ENCODE measurements at places on chromosomes 6 and 20. TPM values are rescaled to one million over a fixed set of nuclear protein-coding genes. Genes with fewer than 3 reads are reported as not detected.
A peak's percentile ranks its signal among the peaks of the same experiment; 100 is the strongest.

- no peak for DNase-seq
- H3K4me3 ChIP-seq, result no peak overlapping the region
- no peak overlapping the region for H3K27ac ChIP-seq
- H3K27me3 ChIP-seq, result no peaks in the 10 kb centered on the region
- H3K4me1 ChIP-seq, result no peaks in the 10 kb centered on the region
These were observed 377.0 kb downstream of the CDH4 start for GRCh38 chr20:61628901-61629601.

The WFDC2 gene
- 7.8 TPM for polyA plus RNA-seq

DNA sequence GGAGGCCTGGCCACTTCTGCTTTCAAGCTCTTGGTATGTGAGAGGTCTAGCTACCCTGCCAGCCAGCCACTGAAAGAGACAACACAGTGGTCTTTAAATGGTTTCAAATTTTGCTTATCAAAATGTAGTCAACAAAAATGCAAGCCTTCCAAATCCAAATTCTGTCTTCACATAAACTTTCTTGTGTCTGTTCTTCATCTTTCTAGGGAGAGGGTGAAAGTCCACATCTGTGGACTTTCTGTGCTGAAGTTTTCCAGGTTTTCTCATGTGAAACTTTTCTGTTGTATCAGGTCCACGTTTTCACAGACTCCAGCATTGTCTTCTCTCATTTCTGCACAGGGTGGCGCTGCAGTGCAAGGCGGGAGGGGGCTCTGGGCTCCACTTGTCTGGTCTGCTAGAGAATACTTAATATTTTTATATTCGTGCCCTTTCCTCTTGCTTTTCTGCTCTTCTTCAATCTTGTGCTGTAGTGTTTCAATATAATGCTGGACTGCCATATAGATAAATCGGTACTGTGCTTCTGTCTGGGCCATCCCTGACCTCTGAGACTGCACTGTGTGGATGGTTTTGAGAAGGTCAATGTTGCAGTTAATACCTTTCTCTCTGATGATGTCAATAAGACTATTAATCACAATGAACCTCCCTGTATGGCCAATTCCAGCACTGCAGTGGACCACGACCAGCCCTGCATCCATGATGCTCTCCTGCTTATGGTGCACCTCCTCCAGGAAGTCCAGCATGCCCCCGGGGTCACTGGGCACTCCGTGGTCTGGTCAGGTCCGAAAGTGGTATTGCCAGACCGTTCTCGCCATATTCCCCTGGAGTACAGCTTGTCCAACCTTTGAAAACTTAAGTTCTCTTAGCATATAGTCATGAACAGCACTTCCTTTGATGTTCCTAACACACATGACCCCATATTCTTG lies 161.6 kb upstream of the TNFAIP3 start:
- peak overlapping the region; percentile 6 for H3K27ac ChIP-seq
- no peak overlapping the region for H3K4me3 ChIP-seq
- no peaks in the 10 kb centered on the region for H3K27me3 ChIP-seq
- no peaks in the 10 kb centered on the region for H3K36me3 ChIP-seq
- peak; percentile 55 for DNase-seq

DNA sequence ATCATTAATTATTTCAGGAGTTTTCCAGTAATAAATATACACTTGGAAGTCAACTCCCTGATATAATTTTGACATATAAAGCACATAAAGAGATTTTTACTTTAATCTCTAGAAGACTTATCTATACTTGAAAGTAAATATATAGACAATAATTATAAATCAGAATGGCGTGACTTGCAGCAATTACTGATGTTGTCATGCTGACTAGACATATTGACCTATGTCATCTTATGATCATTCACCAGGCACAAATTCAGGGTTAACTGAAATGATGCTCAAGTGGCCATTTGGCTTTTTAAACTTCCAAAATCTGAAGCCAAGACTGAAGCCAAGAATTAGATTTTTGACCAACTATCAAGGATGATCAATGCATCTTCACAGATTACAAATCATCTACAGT lies 192.2 kb downstream of the MCHR2 start:
- H3K4me3 ChIP-seq, result no peak overlapping the region
- no peaks in the 10 kb centered on the region for H3K27me3 ChIP-seq
- DNase-seq, result no peak
- no peaks in the 10 kb centered on the region for H3K4me1 ChIP-seq
- H3K27ac ChIP-seq, result no peak overlapping the region
- H3K36me3 ChIP-seq, result no peaks in the 10 kb centered on the region

DNA sequence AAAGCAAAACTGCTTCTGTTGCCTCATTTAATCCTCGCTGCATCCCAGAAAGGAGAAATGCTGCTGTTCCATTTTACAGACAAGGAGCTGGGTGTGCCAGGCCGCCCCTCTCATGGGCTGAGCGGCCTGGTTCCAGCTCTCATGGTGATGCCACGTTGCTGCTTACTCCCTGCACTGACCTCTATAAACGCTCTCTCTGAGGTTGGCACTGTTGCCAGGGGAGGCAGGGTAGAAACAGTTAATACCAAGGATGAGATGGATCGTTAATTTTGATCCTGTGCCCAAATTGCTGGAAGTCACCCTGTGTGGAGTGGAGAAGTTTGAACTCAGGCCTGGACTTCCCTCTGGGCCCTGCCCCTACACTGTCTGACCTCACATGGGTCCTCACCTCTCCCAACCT lies 25.6 kb downstream of the SIRPA start:
- H3K36me3 ChIP-seq, result peaks cover 59% of the 10 kb centered on the region
- DNase-seq, result no peak
- no peak overlapping the region for H3K4me3 ChIP-seq
- no peaks in the 10 kb centered on the region for H3K27me3 ChIP-seq
- peak overlapping the region; percentile 42 for H3K27ac ChIP-seq
- H3K4me1 ChIP-seq, result no peaks in the 10 kb centered on the region

DNA sequence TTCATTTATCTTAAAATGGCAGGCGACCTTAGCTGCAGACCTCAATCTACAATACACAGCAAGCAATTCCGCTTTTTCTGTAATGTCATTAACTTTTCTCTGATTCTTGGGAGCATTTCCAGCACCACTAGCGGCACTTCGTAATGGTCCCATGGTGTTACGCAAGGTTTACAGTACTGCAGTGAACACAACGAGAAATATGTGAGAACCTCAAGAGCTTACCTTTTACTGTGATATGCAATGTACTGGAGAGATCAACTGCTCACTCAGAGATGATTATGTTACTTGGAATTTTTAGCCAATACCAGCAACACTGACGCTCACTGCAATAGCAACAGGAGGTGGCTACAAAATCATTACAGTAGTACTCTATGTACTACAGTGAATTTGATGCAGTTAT lies 2.8 kb upstream of the CEP43 start:
- DNase-seq, result no peak
- H3K36me3 ChIP-seq, result no peaks in the 10 kb centered on the region
- no peak overlapping the region for H3K27ac ChIP-seq
- H3K27me3 ChIP-seq, result no peaks in the 10 kb centered on the region
- peaks cover 6% of the 10 kb centered on the region for H3K4me1 ChIP-seq

- DNase-seq, result no peak
- H3K36me3 ChIP-seq, result no peaks in the 10 kb centered on the region
- H3K27ac ChIP-seq, result no peak overlapping the region
- H3K27me3 ChIP-seq, result no peaks in the 10 kb centered on the region
- H3K4me3 ChIP-seq, result no peak overlapping the region
These were observed 43.7 kb upstream of the CEP162 start for GRCh38 chr6:84271061-84271716.

DNA sequence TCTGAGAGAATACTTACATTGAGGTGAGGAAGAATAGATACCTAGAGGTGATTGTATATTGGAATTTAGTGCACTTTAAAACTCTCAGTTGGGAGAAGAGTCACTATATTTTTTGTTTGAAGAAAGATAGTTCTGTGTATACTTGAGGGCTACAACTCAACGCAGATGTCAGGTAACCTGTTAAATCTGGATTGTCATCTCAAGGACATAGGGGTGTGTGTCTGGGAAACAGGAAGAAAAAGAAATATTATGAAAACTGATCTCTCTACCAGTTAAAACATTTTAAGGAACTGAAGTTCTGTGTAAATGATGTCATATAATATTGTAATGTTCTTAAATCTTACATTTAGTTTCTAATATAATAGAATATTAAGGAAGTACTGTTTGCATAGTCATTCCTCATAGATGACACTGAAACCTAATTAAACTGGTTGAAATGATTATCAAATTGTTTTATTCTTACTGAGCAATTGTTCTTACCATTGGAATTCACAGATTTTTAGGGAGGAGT lies 86.2 kb downstream of the SMAP1 start:
- H3K4me3 ChIP-seq, result no peak overlapping the region
- no peaks in the 10 kb centered on the region for H3K27me3 ChIP-seq
- peaks cover 3% of the 10 kb centered on the region for H3K36me3 ChIP-seq
- H3K27ac ChIP-seq, result no peak overlapping the region
- no peak for DNase-seq

GRCh38 chr6:97361286-97361685 lies 78.3 kb upstream of the MMS22L start:
- H3K4me3 ChIP-seq, result no peak overlapping the region
- no peak for DNase-seq
- no peaks in the 10 kb centered on the region for H3K27me3 ChIP-seq
- no peaks in the 10 kb centered on the region for H3K36me3 ChIP-seq
- H3K4me1 ChIP-seq, result no peaks in the 10 kb centered on the region

DNA sequence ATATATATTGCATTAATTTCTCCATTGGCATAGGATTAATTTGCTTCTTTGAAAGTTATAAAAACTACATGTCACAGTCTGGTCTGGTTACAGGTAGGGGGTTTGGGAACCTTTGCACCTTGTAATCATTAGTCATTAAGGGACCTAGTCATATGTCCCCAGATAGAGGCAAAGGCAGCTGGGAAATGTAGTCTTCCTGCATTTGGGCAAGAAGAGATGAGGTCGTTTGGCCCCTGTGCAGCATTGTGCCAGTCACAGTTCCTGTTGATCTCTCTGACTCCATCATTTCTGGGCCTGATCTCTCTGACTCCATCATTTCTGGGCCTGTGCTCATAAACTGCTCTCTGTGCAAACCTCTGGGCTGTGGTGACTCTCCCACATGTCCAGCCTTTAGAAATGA lies 73.2 kb downstream of the BCKDHB start:
- H3K36me3 ChIP-seq, result peaks cover 3% of the 10 kb centered on the region
- H3K27ac ChIP-seq, result no peak overlapping the region
- no peak overlapping the region for H3K4me3 ChIP-seq
- peak; percentile 10 for DNase-seq
- no peaks in the 10 kb centered on the region for H3K27me3 ChIP-seq

The POU5F1 gene
- polyA plus RNA-seq, result 8.7 TPM

DNA sequence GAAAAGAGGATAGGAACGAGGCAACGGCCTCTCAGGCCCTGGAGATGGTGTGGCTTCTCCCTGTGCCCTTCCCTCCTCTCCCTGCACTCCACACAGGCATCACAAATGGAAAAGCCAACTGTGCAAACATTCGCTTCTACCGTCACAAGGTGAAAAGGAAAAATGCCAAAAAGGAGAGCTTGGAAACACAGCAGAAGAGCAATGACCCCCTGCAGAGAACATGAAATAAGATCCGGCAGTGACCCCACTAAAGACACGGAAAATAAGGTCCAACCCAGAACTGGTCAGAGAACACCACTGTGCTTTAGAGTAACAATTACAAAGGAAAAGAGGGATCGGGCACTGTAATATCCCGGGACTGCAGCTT lies 63.0 kb downstream of the SLC22A23 start:
- no peaks in the 10 kb centered on the region for H3K27me3 ChIP-seq
- H3K4me3 ChIP-seq, result no peak overlapping the region
- no peak for DNase-seq
- peak overlapping the region; percentile 75 for H3K27ac ChIP-seq
- H3K36me3 ChIP-seq, result peaks cover 4% of the 10 kb centered on the region

- no peak overlapping the region for H3K4me3 ChIP-seq
- H3K4me1 ChIP-seq, result peaks cover 14% of the 10 kb centered on the region
- peaks cover 19% of the 10 kb centered on the region for H3K36me3 ChIP-seq
- H3K27ac ChIP-seq, result peak overlapping the region; percentile 11
- no peak for DNase-seq
These were observed 5.5 kb downstream of the PTGIS start for GRCh38 chr20:49562311-49563014.

- H3K27ac ChIP-seq, result no peak overlapping the region
- DNase-seq, result no peak
- no peaks in the 10 kb centered on the region for H3K27me3 ChIP-seq
- H3K4me1 ChIP-seq, result no peaks in the 10 kb centered on the region
- H3K36me3 ChIP-seq, result no peaks in the 10 kb centered on the region
These were observed 23.8 kb upstream of the SMOC2 start for GRCh38 chr6:168417191-168417590.

The KHDRBS2 gene
- not detected for polyA plus RNA-seq

- H3K36me3 ChIP-seq, result no peaks in the 10 kb centered on the region
- peak overlapping the region; percentile 23 for H3K27ac ChIP-seq
- H3K27me3 ChIP-seq, result peaks cover 5% of the 10 kb centered on the region
- H3K4me1 ChIP-seq, result no peaks in the 10 kb centered on the region
- H3K4me3 ChIP-seq, result peak overlapping the region; percentile 67
These were observed 818 bp upstream of the MDGA1 start for GRCh38 chr6:37698264-37699137.

DNA sequence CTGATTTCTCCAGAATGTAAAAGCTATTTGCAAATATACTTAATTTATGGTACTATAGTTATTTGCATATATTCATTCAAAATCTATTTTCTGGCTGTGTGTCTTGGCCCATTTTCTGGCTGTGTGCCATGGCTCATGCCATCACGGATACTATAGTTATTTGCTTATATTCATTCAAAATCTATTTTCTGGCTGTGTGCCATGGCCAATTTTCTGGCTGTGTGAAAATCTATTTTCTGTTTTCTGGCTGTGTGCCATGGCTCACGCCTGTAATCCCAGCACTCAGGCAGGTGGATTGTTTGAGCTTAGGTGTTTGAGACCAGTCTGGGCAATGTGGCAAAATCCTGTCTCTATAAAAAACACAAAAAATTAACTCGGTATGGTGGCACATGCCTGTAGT lies 28.9 kb upstream of the RIPK1 start:
- H3K27ac ChIP-seq, result no peak overlapping the region
- DNase-seq, result no peak
- H3K4me3 ChIP-seq, result no peak overlapping the region
- no peaks in the 10 kb centered on the region for H3K36me3 ChIP-seq
- no peaks in the 10 kb centered on the region for H3K27me3 ChIP-seq
- no peaks in the 10 kb centered on the region for H3K4me1 ChIP-seq

All from small intestine (tissue), 16 donors.